ENCODE measurements at places on chromosomes 11 and 22. TPM values are rescaled to one million over a fixed set of nuclear protein-coding genes. Genes with fewer than 3 reads are reported as not detected.

The SLC22A25 gene
- total RNA-seq = not detected

The LAMTOR1 gene
- 81.4 TPM for total RNA-seq

The RAG2 gene
- total RNA-seq = not detected

DNA sequence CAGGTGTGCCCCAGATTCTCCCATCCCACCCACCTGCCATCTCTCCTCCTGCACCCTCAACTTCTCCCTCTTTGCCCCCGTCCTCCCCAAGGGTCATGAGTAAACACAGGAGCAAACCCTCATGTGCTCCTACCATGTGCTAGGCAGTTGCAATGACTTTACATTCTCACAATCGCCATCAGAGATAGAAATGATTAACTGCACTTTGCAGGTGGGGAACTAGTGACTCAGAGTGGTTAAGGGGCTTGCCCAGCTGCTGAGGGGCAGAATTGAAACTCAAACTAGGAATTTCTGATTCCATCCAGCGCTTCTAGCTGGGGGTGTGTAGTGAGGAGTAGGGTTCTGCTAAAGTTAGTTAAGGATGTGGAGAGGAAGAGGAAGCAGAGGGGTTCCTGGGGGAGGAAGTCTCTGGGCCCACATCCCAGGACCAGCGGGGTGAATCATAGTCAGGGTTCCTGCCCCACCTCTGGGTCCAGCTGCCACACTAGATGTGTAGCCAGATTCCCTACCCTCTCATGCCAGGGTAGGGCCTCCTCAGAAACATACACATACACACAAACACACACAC lies 16.0 kb upstream of the PRG2 start:
- DNase-seq = no peak

GRCh38 chr11:132448334-132448995 lies 1078.0 kb downstream of the NTM start:
- no peak for DNase-seq

GRCh38 chr11:124586238-124586860 lies 16.6 kb downstream of the OR8A1 start:
- DNase-seq = peak; percentile 81

GRCh38 chr22:20238536-20238900 lies 29.6 kb downstream of the RTN4R start:
- DNase-seq = peak; percentile 87

DNA sequence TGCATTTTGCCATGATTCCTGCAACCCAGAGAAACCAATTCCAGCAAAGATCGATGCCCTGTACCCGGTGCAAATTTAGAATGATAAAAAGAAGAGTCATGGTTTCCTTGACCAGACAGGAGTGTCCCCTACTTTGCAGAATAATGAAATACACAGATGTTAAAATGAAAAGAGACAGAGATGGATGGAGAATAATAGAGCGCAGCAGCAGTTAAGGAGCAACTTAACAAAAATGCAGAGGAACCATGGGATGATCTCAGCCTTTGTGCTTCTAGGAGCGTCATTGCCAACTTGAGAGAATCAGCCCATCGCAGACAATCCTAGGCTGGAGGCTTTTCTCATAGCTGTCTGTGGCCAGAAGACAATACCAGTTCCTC lies 127.1 kb downstream of the LDLRAD3 start:
- DNase-seq = no peak

DNA sequence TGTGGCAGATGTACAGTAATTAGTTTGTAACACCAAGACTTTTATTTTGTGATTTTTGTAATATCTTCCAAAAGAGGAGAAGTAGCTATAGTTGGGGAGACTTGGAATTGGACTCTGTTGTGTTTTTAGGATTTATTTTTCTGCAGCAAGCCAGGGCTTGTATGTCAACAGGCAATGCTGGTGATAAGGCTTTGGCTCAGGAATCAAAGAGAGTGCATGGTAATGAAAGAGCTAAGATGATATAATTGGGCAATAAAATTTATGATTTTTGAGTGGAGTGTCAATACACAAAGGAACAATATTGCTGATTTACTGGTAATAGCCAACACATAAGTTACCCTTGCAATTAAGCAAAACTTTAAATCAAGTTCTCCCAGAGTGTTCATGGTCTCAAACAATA lies 452.9 kb downstream of the TMEM135 start:
- no peak for DNase-seq

DNA sequence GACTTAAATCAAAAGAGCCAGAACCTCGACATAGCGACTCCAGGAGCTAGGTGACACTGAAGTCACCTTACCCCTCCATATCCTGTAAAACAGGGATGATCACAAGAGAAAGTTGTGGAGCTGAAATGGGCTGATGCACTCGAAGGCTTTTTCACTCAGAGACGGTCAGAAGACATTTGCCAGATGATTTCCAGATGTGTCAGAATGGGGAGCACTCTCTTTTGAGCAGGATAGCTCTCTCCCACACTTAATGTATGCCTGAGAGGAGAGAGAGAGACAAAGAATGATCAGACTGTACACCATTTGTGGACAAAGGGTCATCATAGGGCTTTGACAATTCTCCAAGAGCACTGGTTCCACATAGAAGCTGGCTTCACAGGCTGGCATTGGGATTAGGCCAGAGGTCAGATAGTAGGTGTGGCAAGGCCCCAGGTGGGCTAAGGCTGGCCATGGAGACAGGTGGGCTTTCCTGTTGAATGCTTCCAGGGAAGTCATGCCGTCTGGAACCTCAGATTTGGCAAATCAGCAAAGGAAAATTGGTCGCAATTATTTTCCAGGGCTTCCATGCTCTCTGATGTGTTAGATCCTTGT lies 42.3 kb upstream of the ETS1 start:
- DNase-seq = peak; percentile 70
